ENCODE measurements at places on chromosomes 11 and 22.

DNA sequence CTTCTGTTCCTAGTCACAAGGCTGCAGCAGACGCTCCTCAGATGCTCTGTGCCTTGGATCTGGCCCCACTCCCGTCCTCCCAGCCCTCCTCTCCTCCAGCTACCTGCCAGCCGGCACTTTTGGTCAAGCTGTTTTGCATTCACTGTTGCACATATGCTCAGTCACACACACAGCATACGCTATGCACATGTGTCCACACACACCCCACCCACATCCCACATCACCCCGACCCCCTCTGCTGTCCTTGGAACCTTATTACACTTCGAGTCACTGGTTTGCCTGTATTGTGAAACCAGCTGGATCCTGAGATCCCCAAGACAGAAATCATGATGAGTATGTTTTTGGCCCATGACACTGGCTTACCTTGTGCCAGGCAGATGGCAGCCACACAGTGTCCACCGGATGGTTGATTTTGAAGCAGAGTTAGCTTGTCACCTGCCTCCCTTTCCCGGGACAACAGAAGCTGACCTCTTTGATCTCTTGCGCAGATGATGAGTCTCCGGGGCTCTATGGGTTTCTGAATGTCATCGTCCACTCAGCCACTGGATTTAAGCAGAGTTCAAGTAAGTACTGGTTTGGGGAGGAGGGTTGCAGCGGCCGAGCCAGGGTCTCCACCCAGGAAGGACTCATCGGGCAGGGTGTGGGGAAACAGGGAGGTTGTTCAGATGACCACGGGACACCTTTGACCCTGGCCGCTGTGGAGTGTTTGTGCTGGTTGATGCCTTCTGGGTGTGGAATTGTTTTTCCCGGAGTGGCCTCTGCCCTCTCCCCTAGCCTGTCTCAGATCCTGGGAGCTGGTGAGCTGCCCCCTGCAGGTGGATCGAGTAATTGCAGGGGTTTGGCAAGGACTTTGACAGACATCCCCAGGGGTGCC is 109.8 kb downstream of the BCR start:
- no peak for DNase-seq

DNA sequence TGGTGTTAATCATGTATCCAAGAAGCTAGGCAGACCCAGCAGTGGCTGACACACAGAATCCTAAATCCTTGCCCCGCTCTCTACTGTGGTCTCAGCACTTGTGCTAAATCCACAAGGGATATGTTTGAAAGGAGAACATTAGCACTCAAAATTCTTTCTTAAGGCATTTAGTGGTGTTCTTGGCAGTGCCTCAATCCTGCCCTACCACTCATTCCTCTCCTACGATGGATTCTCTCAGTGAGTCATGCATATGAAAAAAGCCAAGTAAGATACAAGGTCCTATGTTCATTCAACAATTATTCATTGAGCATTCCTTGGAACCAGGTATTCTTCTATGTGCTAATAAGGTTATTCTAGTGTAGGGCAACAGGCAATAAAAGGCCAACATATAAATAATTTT is 31.2 kb downstream of the RRP8 start:
- DNase-seq: no peak

- DNase-seq: no peak
These were observed 317.4 kb downstream of the C11orf87 start for GRCh38 chr11:109739379-109739778.

DNA sequence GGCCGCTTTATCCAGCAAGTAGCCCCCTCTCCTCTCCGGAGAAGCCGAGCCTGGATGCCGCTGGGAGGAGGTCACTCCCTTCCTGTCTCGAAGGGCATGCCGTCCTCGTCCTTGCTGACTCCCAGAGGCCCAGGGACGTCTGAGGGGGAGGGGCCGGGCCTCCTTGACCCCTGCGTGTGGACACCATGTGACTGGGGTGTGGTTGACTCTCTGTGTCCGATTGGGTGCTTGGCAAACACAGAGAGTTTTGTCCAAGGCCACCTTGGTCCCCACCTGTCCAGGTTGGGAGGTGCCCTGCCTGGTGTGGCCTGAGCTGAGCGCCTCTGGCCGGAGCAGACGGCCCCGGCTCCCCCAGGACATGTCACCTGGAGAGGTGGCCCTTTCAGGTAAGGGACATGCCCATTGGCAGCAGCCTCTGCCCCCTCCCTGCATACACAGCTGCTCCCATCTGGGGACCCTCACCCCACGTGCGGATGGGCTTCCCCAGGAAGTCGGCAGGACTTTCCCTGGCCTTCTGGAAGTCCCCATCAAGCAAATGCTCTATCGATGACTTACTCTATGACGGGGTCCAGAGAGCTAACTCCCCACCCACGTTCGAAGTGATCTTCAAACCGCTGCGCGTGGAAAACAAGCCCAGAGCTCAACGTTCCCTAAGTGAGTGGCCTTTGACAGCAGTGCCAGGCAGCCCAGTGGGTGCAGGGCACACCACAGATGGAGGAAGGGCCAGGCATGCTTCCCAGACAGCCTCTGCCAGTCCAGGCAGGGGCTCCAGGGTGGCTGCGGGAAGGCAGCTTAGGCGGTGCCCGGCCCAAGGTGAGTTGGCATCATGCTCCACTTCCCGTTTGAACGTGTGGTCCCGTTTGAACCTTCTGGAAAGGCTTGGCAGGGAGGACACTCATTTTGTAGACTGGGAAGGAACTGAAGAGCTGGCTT is at the start of gene SMIM38:
Gene SMIM38, plus strand, starts transcription at position 634 of the 933 bp plus-strand sequence. CDS start 1,912 bp downstream, outside the sequence.
- DNase-seq: no peak

DNA sequence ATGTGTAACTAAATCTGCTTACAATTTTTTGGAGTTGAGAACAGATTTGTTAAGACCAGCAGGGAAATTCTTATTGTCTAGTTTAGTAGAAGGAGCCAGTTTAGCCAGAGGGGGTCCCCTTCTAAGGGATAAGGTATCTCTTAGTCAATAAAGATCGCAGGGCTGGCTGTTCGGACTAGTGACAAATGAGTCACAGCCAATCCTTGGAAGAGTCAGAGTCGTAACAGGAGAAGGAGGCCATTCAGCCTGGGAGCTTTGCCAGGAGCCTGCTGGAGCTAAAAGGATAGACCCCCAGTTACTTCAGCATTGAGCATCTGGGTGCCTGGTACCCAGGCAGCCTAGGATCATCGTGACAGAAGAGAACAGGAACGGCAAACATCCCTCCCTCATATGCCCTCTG is 191.6 kb upstream of the ARHGAP20 start:
- DNase-seq: no peak

DNA sequence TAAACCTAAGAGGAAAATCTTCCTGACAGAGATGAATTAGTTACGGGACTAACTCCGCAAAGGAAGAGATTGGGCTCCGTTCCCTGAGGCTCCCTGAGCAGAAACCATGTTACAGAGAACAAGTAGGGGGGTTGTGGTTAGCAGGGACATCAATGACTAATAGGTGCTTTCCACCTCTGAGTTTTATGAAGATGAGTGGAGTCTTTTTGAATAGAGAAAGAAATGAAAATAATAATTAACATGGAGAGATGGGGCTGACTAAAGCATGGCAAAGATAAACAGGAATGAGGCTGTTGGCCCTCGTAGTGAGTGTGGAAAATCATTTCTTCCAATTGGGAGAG is 47.5 kb upstream of the PICALM start:
- no peak for DNase-seq

GRCh38 chr11:112620621-112621394 is 340.4 kb upstream of the NCAM1 start:
- no peak for DNase-seq

DNA sequence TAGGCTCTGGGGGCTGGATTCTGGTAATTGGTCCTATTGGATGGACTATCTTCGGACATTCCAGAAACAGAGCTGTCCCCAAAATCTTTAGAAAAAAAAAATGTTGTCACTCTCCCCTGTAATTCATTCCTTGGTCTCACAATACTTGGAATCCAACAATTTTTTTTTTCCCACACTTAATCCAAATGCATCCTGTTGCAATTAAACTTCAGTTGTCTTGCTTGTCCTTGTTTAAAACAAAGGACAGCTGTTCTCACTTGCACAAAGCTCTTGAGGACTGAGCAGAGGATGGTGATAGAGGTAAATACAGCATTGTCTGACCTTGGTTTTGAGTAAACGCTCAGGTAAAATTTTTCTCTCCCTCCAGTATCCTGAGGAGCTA is 75.3 kb downstream of the SC5D start:
- DNase-seq: no peak

- DNase-seq: no peak
These were observed 51.8 kb upstream of the ASPHD2 start for GRCh38 chr22:26377170-26377830.

DNA sequence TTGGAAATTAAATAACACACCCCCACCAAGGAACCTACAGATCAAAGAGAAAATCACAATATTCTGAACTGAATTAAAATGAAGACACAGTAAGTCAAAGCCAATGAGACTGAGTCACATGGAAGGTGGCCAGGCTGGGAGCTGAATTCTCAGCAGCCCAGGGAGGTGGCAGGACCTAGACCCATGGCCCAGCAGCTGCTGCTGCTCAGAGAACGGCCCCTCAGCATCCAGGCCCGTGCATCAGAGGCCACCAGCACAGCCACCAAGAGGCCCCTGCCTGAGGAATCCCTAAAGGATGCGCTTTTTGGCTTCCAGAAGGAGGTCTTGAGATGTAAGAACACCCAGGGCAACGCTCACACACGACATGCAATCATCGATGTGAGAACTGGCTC is 35.0 kb downstream of the TBX1 start:
- no peak for DNase-seq
